ENCODE measurements at places on chromosomes 13 and 19. TPM values are rescaled to one million over a fixed set of nuclear protein-coding genes. Genes with fewer than 3 reads are reported as not detected.

DNA sequence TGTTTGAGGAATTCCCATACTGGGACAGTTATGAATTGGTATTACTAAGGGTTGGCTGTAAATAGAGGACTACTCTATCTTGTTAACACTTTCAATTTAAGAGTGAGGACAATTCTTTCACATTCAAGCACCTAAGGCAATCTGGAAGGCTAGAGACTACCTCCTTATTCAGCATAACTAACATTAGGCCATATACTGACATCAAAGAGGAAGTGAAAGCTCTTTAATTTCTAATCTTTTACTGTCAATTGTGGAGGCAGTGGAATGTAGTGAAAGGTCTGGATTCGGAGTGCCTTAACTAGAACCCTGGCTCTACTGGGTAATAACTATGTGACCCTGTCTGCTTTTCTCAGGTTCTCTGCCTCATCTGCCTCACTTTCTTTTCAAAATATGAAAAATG, 134.0 kb downstream of the UFM1 start:
- no peaks in the 10 kb centered on the region for H3K4me1 ChIP-seq
- no peaks in the 10 kb centered on the region for H3K36me3 ChIP-seq
- H3K27me3 ChIP-seq: no peaks in the 10 kb centered on the region
- H3K4me3 ChIP-seq: no peak overlapping the region
- no peak overlapping the region for H3K27ac ChIP-seq

GRCh38 chr13:46675016-46675415, 121.9 kb downstream of the ESD start:
- peaks cover 10% of the 10 kb centered on the region for H3K36me3 ChIP-seq
- no peaks in the 10 kb centered on the region for H3K27me3 ChIP-seq
- H3K4me3 ChIP-seq: no peak overlapping the region
- H3K4me1 ChIP-seq: peaks cover 27% of the 10 kb centered on the region
- H3K27ac ChIP-seq: no peak overlapping the region

GRCh38 chr13:95676105-95676761, 706 bp upstream of the DNAJC3 start:
- peak overlapping the region; percentile 96 for H3K27ac ChIP-seq
- DNase-seq: no peak
- H3K4me1 ChIP-seq: peaks cover 3% of the 10 kb centered on the region
- peak overlapping the region; percentile 85 for H3K4me3 ChIP-seq
- no peaks in the 10 kb centered on the region for H3K36me3 ChIP-seq

GRCh38 chr13:59747529-59747928, 416.2 kb downstream of the DIAPH3 start:
- H3K36me3 ChIP-seq: no peaks in the 10 kb centered on the region
- no peak overlapping the region for H3K4me3 ChIP-seq
- H3K4me1 ChIP-seq: peaks cover 4% of the 10 kb centered on the region
- H3K27ac ChIP-seq: no peak overlapping the region
- no peaks in the 10 kb centered on the region for H3K27me3 ChIP-seq
- no peak for DNase-seq

DNA sequence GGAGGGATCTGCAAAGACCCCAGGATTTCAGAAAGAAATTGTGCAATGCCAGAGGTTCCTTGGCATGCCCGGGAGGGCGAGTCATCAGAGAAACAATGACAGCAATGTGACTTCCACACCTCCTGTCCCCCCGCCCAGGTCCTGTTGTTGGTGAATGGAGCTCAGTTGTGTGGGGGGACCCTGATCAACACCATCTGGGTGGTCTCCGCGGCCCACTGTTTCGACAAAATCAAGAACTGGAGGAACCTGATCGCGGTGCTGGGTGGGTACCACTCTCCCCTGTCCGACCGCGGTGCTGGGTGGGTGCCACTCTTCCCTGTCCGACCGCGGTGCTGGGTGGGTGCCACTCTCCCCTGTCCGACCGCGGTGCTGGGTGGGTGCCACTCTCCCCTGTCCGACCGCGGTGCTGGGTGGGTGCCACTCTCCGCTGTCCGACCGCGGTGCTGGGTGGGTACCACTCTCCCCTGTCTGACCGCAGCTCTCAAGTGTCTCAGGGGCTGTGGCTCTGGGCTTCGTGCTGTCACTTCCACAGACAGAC, 5.2 kb upstream of the F10 start:
- H3K36me3 ChIP-seq: no peaks in the 10 kb centered on the region
- H3K27ac ChIP-seq: no peak overlapping the region
- H3K27me3 ChIP-seq: peaks cover 20% of the 10 kb centered on the region
- H3K4me1 ChIP-seq: peaks cover 10% of the 10 kb centered on the region

- H3K27ac ChIP-seq: no peak overlapping the region
- DNase-seq: no peak
- H3K4me1 ChIP-seq: peaks cover 21% of the 10 kb centered on the region
- H3K36me3 ChIP-seq: no peaks in the 10 kb centered on the region
- no peak overlapping the region for H3K4me3 ChIP-seq
Measured at GRCh38 chr13:50675651-50676050, 167.8 kb downstream of the DLEU7 start.

- H3K27ac ChIP-seq: peak overlapping the region; percentile 51
- H3K36me3 ChIP-seq: peaks cover 35% of the 10 kb centered on the region
- H3K27me3 ChIP-seq: no peaks in the 10 kb centered on the region
Measured at GRCh38 chr19:14166999-14167575, 30.7 kb upstream of the ASF1B start.

GRCh38 chr19:7778081-7778480, 15.0 kb downstream of the CLEC4M start:
- no peaks in the 10 kb centered on the region for H3K36me3 ChIP-seq
- peaks cover 7% of the 10 kb centered on the region for H3K27me3 ChIP-seq
- H3K4me3 ChIP-seq: no peak overlapping the region
- DNase-seq: peak; percentile 62
- no peaks in the 10 kb centered on the region for H3K4me1 ChIP-seq
- no peak overlapping the region for H3K27ac ChIP-seq

- peak overlapping the region; percentile 83 for H3K27ac ChIP-seq
- H3K4me3 ChIP-seq: peak overlapping the region; percentile 71
- H3K27me3 ChIP-seq: no peaks in the 10 kb centered on the region
- peaks cover 6% of the 10 kb centered on the region for H3K36me3 ChIP-seq
- H3K4me1 ChIP-seq: peaks cover 14% of the 10 kb centered on the region
Measured at GRCh38 chr19:3184847-3185460, 776 bp upstream of the NCLN start.

DNA sequence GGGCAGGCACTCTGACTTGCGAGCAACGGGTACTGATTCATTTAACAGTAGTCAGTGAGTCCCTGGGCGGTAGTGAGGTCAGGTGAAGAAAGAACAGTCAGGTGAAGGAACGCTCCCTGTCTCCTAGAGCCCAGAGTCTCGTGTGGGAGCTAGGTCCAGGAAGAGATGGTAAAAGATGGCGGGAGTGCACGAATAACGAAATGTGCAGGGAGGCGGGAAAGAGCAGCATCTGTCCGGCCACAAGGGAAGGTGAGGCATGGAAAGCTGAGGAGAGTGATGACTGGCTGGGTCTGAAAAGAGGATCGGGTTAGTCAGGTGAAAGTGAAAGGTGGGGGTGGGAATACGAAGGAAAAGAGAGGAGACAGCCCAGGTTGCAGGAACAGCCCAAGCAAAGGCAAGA, 63.9 kb upstream of the SLC15A1 start:
- no peaks in the 10 kb centered on the region for H3K27me3 ChIP-seq
- no peak for DNase-seq
- no peak overlapping the region for H3K27ac ChIP-seq
- H3K4me1 ChIP-seq: peaks cover 7% of the 10 kb centered on the region

DNA sequence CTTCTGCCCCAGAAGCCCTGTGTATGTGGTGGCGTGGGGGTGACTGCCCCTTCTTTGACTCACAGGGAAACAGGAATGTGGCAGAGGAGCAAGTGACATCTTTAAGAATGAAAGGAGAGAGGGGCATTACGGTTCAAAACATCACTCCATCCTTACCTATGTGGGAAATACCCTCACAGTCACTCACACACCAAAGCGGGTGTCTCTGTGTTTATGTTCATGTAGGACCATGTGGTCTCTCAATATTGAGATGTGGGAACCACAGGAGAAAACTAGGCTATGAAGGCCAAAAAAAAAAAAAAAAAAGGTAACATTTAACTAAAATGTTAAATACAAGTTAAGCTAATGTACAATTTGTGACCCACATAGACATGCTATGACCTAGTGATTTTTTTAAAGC, 153.6 kb upstream of the GPR12 start:
- H3K36me3 ChIP-seq: no peaks in the 10 kb centered on the region
- no peak for DNase-seq
- H3K4me3 ChIP-seq: no peak overlapping the region

DNA sequence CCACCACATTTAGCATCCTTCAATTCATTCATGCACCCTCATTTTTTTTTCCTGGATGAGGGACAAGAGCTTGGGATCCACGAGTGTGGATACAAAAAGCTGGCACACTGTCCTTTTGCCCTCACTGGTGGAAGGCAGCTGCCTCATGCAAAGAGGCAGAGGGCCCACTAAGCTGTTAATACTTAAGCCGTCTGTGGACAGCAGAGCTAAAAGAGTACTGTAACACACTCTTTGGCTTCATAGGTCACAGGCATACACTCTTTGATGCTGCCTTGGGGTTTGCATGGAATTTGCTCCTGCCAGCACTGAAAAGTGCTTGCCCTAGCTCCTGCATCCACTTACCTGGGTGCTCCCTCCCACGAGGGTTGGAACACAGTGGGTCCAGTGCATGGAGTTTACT, 978.4 kb upstream of the SPRY2 start:
- no peak overlapping the region for H3K4me3 ChIP-seq
- no peak overlapping the region for H3K27ac ChIP-seq

GRCh38 chr13:76223565-76223964, 587.4 kb downstream of the LMO7 start:
- no peaks in the 10 kb centered on the region for H3K36me3 ChIP-seq
- DNase-seq: no peak
- peaks cover 11% of the 10 kb centered on the region for H3K4me1 ChIP-seq
- H3K27ac ChIP-seq: no peak overlapping the region

DNA sequence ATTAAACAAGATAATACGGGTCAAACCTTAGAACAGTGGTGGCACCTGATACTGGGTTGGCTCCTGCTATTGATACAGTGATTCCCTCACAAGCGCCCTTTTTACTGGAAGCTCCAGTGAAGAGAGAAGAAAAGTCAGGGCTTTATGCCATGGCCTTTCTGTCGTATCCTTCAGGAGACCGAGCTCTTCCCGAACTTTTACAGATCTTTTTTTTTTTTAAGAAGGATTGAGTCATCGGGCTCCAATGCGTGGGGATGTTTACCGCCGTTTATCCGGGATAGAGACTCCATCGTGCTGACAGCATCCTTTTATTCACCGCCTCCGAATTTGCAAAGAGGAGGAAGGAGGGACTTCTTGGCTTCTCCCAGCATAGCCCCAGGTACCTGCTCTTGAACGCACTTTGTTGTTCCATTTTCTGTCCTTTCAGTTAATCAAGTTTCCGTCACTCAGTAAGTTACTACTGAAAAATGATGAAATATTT, 574 bp downstream of the ZNF227 start:
- H3K4me3 ChIP-seq: peak overlapping the region; percentile 97
- peak; percentile 49 for DNase-seq
- H3K27me3 ChIP-seq: no peaks in the 10 kb centered on the region
- H3K4me1 ChIP-seq: peaks cover 2% of the 10 kb centered on the region
- peaks cover 20% of the 10 kb centered on the region for H3K36me3 ChIP-seq

- no peak for DNase-seq
- H3K27me3 ChIP-seq: no peaks in the 10 kb centered on the region
- H3K4me1 ChIP-seq: no peaks in the 10 kb centered on the region
- peaks cover 4% of the 10 kb centered on the region for H3K36me3 ChIP-seq
- no peak overlapping the region for H3K4me3 ChIP-seq
Measured at GRCh38 chr13:45280011-45280410, 61.0 kb downstream of the TPT1 start.

GRCh38 chr19:48603850-48604249, 2.7 kb upstream of the SPACA4 start:
- H3K27me3 ChIP-seq: peaks cover 2% of the 10 kb centered on the region
- no peaks in the 10 kb centered on the region for H3K4me1 ChIP-seq
- no peak for DNase-seq
- H3K27ac ChIP-seq: no peak overlapping the region
- H3K4me3 ChIP-seq: no peak overlapping the region

GRCh38 chr19:13872695-13873389, 4.1 kb upstream of the NANOS3 start:
- peaks cover 23% of the 10 kb centered on the region for H3K4me1 ChIP-seq
- H3K27me3 ChIP-seq: no peaks in the 10 kb centered on the region
- peaks cover 3% of the 10 kb centered on the region for H3K36me3 ChIP-seq

DNA sequence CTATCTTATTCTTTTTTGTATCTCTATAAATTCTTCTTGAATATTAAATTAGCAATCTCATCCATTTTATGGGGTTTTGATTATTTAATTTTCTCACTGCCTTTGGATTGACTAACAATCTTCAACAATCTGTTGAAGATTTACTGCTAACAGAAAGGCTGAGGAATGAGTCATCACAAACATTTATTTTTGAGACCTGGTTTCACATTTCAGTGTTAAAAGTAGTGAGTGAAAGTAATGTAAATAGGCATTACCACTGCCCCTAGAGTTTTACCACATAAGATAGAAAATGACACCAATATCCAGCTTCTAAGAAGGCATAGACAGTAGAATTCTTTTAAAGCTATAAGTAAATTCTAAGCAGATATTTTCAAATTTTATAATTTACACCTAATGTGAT, 472.8 kb downstream of the OLFM4 start:
- H3K27me3 ChIP-seq: no peaks in the 10 kb centered on the region
- no peak overlapping the region for H3K27ac ChIP-seq
- no peak overlapping the region for H3K4me3 ChIP-seq
- no peaks in the 10 kb centered on the region for H3K36me3 ChIP-seq
- no peak for DNase-seq

DNA sequence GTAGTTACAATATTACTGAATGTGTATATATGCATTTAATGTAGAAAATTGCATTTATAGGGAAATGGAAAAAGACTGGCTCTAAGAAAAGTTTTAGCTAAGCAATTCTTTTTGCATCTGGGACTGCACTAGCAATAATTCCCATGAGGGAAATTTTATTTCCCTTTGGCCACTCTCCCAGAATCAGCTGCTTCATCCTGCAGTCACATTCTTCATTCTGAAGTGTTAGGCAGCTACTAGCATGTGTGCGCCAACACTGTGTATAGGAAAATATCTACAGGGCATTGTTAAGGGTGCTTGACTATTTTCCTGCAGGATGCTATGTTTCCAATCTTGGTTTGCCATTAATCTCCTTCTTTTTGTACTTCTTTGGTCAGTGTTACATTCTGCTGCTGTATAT, 312.8 kb upstream of the PCDH20 start:
- no peaks in the 10 kb centered on the region for H3K36me3 ChIP-seq
- H3K4me3 ChIP-seq: no peak overlapping the region
- peaks cover 4% of the 10 kb centered on the region for H3K4me1 ChIP-seq

- H3K27me3 ChIP-seq: no peaks in the 10 kb centered on the region
- DNase-seq: peak; percentile 86
- no peaks in the 10 kb centered on the region for H3K36me3 ChIP-seq
- H3K27ac ChIP-seq: peak overlapping the region; percentile 39
Measured at GRCh38 chr19:43438291-43439031, 23.8 kb downstream of the TEX101 start.

- H3K27ac ChIP-seq: no peak overlapping the region
- H3K4me3 ChIP-seq: no peak overlapping the region
- no peaks in the 10 kb centered on the region for H3K27me3 ChIP-seq
- H3K36me3 ChIP-seq: no peaks in the 10 kb centered on the region
- no peaks in the 10 kb centered on the region for H3K4me1 ChIP-seq
Measured at GRCh38 chr13:88071371-88071770, 400.2 kb downstream of the SLITRK5 start.

GRCh38 chr19:16668176-16668575, 7.2 kb downstream of the TMEM38A start:
- H3K36me3 ChIP-seq: peaks cover 7% of the 10 kb centered on the region
- H3K4me1 ChIP-seq: peaks cover 15% of the 10 kb centered on the region
- no peak for DNase-seq
- no peaks in the 10 kb centered on the region for H3K27me3 ChIP-seq

Gene CGB2
- not detected for total RNA-seq

Gene ZNF470
- 5.5 TPM for total RNA-seq

Gene PPM1N
- 0.18 TPM for total RNA-seq

Gene SHFL
- total RNA-seq: 9.2 TPM

Gene RASA3
- total RNA-seq: 15.9 TPM

Gene FXYD1
- 152 TPM for total RNA-seq

Gene NAA16
- 16.2 TPM for total RNA-seq

Gene PSG4
- 1.3 TPM for total RNA-seq

Gene ZNF160
- total RNA-seq: 27.5 TPM

Gene EVI5L
- total RNA-seq: 8.7 TPM
